ENCODE measurements at places on chromosomes 11 and 22.

DNA sequence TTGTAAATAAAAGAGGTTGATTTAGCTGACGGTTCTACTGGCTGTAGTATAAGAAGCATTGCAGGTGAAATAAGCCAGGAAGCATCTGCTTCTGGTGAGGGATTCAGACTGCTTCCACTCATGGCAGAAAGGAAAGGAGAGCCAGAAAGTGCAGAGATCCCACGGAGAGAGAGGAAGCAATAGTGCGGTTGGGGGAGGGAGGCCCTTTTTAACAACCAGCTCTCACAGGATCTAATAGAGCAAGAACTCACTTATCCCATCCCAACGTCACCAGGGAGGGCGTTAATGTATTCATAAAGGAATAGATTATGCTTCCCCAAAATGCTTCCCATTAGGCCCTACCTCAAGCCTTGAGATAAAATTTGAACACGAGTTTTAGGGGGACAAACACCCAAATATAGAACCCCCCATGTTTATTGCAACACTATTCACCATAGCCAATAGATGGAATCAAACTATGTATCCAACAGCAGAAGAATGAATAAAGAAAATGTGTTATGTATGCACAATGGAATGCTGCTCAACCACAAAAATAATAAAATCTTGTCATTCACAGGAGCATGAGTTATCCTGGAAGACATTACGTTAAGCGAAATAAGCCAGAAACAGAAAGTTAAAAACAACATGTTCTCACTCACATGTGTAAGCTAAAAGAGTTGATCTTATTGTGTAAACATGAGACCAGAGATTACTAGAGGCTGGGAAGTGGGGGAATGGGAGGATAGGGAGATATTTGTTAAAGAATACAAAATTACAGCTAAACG, 908.3 kb upstream of the ANO3 start:
- peak; percentile 82 for DNase-seq

DNA sequence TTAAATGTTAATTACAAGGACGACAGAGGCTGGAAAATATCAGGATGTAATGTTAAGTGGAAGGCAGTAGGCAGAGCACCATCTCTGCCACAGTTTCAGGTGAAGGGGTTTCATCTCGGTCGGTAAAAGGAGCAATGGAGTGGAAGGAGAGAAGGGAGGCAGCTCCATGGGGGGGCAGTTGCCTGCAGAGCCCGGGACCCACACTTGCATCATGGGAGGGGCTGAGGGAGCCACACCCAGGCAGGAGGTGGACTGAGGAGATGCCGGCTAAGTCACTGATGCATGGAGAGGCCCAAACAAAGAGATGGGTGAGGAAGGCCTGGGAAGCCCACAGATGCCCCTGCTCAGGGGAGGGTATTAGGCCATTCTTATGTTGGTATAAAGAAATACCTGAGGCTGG, 1470.9 kb downstream of the BRD1 start:
- no peak for DNase-seq

GRCh38 chr11:112538534-112539280, 278.0 kb upstream of the PLET1 start:
- no peak for DNase-seq

GRCh38 chr11:115930886-115931547, 426.8 kb upstream of the CADM1 start:
- DNase-seq: no peak

- DNase-seq: peak; percentile 87
These were observed 25.5 kb downstream of the SCGB1A1 start for GRCh38 chr11:62444236-62444833.

DNA sequence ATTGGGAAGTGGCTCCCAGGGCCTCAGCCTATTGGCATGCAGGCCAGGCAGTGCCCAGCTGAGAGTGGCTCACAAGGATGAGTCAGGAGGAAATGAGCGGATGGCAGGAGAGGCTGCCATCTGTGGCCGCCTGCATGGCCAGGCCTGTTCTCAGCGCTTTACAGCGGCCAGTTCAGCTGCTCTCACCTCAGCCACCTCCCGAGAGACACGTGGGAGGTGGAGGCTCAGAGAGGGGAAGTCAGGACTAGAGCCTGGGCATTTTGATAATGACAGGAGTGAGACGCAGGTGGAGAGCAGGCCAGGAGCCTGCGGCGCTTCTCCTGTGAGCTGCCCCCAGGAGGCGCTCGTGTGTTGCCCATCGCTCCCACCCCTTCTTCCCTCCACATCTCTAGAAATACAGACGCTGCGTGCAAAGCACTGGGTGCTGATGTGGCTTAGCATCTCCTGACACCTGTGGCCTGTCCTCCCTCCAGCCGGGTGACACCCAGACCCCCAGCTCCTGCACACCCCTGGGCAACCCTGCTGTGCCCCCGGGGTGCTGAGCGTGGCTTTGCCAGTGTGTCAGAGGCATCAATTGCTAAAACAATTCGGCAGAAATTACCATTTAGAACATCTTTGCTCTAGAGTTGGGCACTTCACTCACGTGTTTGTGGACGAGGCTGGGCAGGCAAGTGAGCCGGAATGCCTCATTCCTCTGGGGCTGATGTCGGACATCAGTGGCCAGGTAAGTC, 21.4 kb upstream of the PANX2 start:
- DNase-seq: peak; percentile 22

- no peak for DNase-seq
These were observed 78.7 kb downstream of the CASP12 start for GRCh38 chr11:104819603-104820002.

DNA sequence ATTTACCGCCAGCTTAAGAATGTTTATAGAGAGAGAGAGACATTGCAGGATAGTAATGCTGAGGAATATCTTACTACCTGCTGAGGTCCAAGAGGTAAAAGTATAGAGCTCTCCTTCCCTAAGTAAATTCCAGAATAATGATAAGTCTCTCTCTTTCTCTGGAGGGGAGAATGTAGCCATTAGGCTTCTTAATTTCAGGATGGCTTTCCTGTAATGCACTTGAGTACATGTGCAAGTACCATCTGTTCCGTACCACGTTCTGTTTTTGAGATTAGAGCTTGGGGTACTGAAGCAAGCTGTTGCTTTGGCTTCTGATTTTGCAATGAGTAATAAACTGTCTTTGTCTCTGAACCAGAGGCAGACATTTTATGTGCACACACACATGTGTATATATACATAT, 1314.0 kb downstream of the JRKL start:
- DNase-seq: no peak

GRCh38 chr11:116525961-116526495, 246.8 kb downstream of the BUD13 start:
- DNase-seq: no peak

DNA sequence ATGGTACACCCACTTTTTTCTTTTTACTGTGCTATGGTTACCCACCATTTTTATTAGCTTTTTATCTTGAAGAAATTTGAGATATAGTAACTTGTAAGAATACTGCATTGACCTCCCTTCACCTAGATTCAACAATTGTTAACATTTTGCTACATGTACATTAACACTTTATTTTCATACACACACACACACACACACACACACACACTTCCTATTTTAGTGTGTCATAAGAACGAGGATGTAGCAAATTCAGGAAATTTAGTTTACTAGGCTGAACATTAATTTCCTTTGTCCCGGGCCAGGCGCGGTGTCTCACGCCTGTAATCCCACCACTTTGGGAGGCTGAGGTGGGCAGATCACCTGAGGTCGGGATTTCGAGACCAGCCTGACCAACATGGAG, 1.1 kb upstream of the ATP6V1E1 start:
- DNase-seq: no peak

DNA sequence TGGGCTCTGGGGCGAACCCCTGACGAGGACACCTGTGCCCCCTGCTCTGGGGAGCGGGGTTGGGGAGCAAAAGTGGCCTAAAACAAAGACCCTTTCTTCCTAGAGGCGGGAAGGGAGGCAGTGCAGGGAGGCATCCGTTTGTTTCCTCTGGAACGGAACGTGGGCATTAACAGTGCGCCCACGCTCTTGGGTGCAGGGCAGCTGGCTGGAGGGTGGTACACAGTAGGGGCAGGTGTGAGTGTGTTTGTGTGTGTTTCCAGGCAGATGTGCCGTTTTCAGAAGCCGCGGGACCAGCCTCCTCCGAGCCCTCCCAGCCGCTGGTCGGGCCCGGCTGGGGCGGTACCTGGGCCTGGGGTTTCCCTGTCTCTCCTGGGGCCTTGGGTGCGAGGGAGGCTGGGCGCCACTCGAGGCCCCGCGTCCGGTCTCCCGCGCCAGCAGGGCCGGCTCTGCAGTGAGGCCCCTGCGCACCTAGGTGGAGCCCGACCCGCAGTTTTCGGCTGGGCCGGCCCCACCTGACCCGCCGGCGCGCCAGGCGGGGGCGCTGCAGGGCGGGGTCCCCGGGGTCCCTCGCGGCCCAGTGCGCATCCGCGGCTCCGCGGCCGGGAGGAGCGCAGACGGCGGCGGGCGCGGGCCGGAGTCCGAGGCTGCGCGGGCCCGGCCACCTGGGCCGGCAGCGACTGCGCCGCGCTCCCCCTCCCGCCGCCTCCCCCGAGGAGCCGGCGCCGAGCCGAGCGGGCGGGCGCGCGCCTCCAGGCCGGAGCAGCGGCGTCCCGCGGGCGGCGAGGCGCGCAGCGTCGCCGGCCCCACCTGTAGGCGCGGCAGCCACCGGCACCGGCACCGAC, 1252.7 kb downstream of the BRD1 start:
- DNase-seq: peak; percentile 79

GRCh38 chr11:9073466-9074225, 17.8 kb downstream of the SCUBE2 start:
- DNase-seq: no peak

DNA sequence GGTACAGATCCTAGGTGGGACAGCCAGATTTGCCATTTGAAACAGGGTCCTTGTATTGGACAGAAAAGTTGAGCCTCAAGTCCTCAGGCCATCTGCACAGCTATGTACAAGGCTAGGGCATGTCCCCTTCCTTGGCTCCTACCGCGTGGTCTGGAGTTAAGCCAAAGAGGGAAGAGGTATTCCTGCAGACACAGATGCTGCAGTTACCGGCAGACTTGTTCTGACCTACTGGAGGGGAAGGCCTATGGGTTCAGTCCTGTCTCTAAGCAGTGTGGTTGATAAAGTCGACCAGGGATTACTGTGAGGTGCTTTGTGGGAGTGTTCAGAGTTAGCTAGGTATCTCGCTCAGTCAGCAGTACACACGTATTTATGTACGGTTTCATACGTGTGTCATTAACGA, 180.6 kb downstream of the ADAMTS15 start:
- no peak for DNase-seq

GRCh38 chr11:34251589-34251980, 106.2 kb downstream of the ABTB2 start:
- DNase-seq: peak; percentile 47

- DNase-seq: no peak
These were observed 151.6 kb upstream of the TENM4 start for GRCh38 chr11:79592406-79592805.

DNA sequence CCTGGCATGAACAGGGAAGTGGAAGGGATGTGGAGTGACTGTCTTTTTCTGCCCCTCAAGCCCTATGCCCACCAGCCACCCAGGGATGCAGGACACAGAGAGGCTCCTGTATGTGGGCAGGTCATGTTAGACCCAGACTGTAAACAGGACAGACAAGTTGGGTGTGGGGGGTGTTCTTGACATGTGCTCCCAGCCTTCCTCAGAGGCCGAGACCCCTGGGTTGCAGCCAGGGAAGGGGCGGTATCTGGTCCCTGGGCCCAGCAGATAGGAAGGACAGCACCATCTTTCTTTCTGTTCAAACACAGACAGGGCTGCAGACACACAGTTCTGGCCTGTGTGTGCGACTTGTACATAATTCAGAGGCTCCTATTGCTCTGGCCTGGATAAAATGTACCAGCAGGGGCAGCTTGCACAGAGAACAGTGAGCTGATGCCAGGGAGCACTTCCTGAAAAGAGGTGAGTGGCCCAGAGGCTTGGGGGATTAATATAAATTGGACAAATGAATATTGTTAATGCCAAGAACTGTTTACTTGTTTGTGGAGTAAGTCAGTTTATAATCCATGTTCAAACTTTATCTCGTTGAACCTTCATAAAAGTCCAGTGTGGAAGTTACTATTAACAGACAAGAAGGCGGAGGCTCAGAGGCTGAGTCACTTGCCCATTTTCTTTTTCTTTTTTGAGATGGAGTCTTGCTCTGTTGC, 16.6 kb downstream of the GDPD5 start:
- no peak for DNase-seq

DNA sequence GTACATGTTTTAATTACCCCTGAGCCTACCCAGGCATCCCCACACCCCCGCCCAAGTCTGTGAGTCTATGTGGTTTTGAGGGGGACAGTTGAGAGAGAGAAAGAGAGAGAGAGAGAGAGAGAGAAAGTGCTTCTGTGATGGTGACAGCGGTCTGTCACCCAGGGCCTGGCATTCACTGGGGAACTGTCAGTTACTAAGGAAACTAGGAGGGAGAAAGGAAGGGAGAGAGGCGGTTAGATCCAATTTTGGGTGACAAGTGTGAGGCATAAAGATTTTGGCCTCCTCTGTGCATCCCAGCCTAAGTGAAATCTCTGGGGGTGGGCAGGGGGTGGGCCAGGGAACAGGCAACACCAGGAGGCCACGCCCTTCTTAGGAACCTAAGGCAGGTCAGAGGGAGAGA, 498.3 kb downstream of the BUD13 start:
- DNase-seq: no peak

DNA sequence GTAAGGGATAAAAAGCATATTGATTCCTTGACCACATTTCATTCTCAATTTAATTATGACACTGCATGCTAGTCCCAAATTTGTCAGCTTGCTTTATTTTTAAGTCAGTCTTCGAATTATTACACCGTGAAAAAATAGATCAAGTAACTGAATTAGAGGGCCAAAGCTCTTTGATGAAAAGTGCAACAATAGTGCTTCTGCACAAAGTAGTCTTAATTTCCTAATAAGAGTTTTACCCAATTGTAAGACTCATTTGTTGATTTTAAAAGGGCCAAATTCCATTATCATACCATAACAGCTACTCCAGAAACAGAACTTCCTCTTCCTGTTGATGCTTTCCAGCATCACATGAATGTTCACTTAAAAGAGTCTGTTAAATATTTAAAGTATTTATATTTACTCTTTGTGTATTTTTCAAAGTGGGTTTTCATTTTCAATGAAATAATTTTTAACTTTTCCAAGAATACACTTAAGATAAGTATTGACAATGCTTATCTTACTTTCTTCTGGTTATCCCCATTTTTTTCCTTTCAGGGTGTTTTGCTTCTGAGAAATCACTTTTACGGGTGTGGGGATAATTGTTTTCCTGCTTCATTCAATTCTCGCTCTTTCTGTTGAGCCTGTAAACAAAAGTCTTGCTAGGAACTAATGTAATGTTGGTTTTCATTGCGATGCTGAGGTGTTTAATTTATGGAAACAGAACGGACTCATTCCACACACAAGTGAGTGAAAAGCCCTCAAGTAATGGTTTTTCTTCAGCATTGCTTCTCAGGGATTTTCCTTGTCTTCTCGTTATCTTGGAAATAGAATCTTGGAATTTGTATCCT, 2.1 kb downstream of the ARHGEF12 start:
- no peak for DNase-seq

- no peak for DNase-seq
These were observed 859.4 kb upstream of the CHORDC1 start for GRCh38 chr11:91082255-91082654.
